ENCODE measurements at places on chromosomes 12 and 14.

DNA sequence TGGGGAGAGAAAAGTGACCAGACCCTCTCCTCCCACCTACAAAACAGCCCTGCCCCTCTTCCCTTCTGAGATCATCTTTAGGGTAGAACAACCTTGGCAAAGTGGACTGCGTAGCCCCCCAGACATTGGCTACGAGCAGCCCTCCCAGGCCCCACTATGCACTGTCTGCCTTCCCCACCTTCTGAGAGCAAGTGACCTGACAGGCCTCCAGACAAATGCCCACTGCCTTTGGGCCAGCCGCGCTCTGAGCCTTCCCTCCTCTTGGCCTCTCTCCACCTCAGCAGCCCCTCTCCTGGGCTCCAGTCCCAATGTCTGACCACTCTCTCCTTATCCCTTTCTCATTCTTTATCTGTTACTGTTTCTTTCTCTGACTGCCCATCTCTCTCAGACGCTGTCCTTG lies 46.5 kb upstream of the CCND2 start:
- DNase-seq: no peak

GRCh38 chr12:93989949-93990348 lies 158.4 kb upstream of the PLXNC1 start:
- DNase-seq: no peak

DNA sequence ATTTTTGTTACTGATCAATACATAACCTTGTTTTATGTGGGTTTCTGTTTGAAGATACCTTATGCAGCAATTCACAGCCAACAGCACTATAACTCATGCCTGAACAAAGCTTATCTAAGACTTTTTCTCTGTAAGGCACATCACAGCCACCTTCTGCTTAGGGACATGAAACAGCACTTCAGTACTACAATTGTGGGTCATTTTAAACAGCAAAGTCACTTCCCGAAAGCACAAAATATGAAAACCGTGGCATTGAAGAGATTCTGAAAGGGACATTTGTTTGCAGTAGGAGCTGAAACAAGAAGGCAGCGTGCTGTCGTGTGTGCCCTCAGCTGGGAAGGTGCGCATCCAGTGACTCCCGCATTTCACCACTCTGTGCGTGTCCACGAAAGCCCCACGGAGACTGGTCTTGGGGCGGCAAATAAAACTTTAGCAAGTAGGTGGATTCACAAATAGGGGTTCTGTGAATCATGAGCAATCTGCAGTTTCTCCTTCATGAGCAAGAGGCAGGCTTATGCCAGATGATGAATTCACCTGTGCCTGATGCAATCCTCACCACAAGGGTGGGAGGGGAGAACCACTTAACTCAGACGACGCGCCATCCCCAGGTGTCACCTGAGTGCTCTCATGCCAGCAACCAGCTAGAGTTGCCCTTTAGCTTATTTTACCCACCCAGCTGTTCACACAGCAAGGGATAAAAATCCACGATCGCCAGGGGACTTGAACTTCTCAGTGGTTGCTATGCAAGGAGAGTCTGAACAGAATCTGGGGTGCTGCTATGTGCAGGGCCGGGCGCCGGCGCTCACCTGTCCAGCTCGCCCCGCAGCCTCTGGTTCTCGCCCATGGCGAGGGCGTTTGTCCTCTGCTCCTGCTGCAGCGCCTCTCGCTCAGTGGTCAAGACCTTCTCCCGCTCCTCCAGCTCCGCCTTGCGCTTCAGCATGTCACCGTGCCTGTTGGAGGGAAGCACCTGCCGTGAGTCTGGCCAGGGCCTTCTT lies 54.9 kb upstream of the GPR68 start:
- no peak for DNase-seq

GRCh38 chr12:110933326-110933974 lies 13.1 kb upstream of the MYL2 start:
- no peak for DNase-seq

- DNase-seq: no peak
Measured at GRCh38 chr14:75370416-75371205, 57.2 kb upstream of the JDP2 start.

- no peak for DNase-seq
Measured at GRCh38 chr12:50239355-50239891, 43.9 kb downstream of the LIMA1 start.

- no peak for DNase-seq
Measured at GRCh38 chr14:91371011-91371989, 46.3 kb downstream of the CCDC88C start.

GRCh38 chr12:65561798-65562382 lies 262.4 kb upstream of the HMGA2 start:
- no peak for DNase-seq

DNA sequence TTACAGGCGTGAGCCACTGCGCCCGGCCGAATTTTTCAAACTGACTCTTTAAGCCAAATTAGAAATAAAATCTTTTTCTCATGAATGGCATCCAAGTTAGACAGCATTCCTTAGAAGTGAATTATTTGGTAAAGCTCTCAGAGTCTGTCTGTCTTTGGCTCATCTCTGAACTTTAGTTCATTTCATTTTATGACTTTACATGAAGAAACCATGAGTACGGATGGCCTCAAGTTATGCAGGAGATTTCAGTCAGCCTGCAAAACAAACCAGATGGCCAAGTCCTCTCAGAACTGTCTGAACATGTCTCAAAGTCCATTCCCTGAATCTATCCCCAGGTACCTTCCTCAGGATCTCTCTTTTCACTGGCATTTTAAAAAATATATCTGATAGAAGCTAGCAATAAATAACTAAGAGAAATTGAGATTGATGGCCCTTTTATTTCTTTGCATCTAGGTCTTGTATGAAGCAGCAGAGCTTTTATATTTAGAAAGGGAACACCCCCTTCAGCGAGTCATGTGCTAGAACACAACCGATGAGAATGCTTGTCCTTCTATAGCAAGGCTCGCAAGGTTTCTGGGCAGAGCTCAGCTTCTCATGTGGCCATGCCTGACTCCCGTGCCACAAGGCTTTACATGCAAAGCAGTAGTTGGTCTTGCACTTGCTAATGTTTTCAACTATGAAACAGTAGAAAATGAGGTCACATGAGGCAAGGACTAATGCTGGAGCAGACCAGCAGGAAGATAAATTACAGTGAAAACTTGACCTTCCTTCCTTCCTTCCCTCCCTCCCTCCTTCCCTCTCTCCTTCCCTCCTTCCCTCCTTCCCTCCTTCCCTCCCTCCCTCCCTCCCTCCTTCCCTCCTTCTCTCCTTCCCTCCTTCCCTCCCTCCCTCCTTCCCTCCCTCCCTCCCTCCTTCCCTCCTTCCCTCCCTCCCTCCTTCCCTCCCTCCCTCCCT lies 125.0 kb downstream of the AKAP6 start:
- no peak for DNase-seq

GRCh38 chr14:21244544-21244943 lies 24.7 kb downstream of the HNRNPC start:
- no peak for DNase-seq

- no peak for DNase-seq
Measured at GRCh38 chr14:100469632-100470522, 117.3 kb downstream of the BEGAIN start.

- DNase-seq: no peak
Measured at GRCh38 chr14:31479027-31479426, 8.8 kb downstream of the GPR33 start.

DNA sequence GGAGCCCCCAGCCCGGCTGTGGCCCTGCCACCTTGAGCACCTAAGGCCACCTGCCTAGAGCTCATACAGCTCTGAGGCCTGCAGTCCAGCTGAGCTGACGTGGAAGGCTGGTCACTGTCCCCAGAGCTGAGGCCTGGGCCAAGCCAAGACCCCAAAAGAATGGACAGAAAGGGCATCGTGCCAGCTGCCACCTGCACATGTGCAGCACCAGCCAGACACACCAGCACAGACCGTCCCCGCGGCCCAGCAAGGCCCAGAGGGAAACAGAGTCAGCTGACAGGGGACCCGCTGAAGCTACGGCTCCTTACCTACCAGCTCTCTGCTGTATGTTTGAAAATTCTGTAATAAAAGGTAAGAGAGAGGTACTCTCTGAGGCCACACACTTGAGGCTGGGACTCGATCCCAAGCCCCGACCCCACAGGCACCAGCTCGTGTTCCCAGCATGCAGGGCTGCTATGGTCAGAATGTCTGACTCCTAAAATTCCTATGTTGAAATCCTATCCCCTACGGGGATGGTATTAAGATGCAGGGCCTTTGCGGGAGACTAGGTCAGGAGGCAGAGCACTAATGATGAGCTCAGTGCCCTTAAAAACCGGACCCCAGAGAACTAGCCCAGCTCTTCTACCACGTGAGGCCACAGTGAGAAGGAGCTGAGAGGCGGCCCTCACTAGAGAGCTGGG lies 25.4 kb downstream of the BRF1 start:
- DNase-seq: no peak

- peak; percentile 47 for DNase-seq
Measured at GRCh38 chr14:93708311-93708734, 80.0 kb downstream of the PRIMA1 start.

DNA sequence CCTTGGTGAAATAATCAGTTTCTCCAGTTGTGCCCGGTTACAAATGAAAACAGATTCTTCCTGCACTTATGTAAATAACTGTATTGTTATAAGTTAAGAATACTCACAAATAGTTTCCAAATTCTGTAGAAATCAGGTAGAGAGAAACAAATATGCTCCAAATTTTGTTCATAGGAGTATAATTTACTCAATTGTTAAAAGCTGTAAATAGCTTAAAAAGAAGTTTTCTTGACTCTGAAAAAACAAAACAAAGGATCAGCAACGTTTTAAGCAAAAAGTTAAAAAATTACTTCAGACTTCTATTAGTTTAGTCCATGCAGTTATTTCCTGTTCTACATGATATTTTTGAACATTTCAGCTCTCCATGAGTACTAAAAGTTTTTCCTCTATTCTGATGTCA lies 30.0 kb upstream of the SLC38A4 start:
- DNase-seq: no peak

GRCh38 chr12:24360907-24361306 lies 411.4 kb upstream of the SOX5 start:
- DNase-seq: no peak

- no peak for DNase-seq
Measured at GRCh38 chr12:30423330-30423729, 272.3 kb downstream of the IPO8 start.

GRCh38 chr14:37580146-37580545 lies 14.9 kb downstream of the FOXA1 start:
- DNase-seq: no peak

- no peak for DNase-seq
Measured at GRCh38 chr12:92899386-92900001, 29.6 kb downstream of the EEA1 start.

DNA sequence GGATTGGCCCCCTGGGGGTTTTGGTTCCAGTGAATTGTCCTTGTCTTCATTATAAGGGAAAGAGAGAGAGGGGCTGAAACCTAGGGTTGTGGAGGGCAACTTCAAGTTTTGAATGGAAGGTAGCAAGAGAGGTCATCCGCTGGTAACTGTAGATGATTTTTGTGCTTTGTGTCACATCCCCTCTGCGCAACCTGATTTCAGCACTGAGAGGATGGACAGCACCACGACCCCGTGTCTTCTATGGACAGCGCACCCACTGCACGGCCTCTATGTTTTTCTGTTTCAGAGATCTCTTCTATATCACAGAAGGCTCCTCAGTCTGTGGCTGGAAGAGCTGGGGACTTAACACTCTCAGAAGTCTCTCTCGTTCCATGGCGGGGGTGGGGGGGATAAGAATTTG lies 127.0 kb upstream of the RPH3A start:
- no peak for DNase-seq

- peak; percentile 21 for DNase-seq
Measured at GRCh38 chr12:50101663-50102062, 2.1 kb upstream of the GPD1 start.

DNA sequence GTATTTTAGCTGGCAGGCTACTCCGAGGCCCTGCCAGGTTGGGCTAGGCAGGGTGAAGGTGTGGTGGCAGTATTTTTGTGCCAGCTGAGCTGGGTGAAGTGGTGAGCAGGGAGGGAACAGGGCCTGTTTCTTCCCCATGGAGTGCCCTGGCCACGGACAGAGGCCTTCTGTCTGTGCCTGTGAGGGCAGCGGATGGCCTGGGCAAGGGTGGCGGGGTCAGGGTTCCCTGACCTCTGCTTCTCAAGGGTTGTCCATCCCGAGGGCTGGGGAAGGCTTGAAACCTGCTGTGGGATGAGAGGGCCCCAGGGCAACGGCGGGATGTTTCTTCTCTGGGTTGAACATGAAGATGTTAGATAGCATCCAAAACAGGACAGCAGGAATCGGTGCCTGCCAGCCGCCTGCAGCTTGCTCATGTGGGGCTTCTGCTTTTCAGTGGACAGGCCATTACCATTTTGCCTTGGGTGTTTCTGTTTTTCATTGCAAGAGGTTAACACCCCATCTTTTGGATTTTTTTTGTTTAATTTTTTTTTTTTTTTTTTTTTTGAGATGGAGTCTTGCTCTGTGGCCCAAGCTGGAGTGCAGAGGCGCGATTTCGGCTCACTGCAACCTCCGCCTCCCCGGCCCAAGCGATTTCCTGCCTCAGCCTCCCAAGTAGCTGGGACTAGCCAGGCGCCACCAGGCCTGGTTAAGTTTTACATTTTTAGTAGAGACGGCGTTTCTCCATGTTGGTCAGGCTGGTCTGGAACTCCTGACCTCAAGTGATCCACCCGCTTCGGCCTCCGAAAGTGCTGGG lies 3.3 kb downstream of the MTA1 start:
- DNase-seq: no peak

DNA sequence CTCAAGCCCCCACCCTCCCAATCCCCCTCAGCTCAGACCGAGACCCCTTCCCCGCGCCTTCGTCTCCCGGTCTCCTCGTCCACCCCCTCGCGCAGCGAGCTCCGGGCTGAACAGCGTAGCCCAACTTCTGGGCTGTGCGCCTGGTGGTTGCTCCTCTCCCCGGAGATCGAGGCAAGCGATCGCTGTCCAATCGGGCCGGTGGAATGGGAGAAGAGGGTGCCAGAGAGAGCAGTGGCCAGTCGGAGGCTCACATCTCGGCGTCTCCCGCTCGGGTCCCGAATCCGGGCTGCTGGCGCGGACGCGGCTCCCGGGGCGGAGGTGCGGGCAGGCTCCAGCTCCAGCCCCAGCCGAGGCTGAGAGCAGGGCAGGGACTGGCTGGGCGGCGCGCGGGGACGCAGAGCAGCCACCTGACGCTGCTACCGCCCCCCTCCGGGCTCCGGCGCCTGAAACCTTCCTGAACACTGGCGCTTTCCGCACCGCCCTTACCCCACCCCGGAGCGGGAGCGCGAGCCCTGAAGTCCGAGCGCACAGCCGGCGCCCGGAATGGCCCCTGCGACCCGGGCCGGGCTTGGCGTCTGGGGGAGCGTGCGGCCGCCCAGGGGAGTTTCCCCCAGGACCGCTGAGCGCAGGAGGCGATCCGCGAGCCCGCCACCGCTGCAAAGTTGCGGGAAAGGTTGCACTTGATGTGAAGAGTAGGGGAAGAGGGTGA lies 508 bp upstream of the KCNH5 start:
- peak; percentile 61 for DNase-seq

DNA sequence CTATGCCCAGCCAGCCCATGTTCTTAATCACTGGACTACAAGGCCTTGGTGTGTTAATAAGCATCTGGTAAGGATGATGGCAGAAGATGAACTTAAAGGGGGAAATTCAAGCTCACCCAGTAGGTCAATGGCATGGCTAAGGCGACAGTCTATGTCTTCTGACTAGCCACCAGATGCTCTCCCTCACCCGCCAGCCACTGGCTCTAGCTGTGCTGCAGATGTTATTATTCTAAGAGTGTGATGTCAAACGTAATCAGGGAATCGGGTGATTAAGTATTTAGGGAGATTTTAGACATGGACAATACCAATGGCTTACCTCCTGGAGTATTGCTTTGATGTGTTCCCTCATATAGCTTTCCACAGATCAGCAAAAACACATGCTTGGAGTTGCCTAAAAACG lies 39.2 kb upstream of the MAX start:
- no peak for DNase-seq

- no peak for DNase-seq
Measured at GRCh38 chr12:116143909-116144308, 133.6 kb downstream of the MED13L start.
